Right renal pelvis (tissue), 4 donors: ENCODE measurements at places on chromosomes 2 and 18. TPM values are rescaled to one million over a fixed set of nuclear protein-coding genes. Genes with fewer than 3 reads are reported as not detected.

DNA sequence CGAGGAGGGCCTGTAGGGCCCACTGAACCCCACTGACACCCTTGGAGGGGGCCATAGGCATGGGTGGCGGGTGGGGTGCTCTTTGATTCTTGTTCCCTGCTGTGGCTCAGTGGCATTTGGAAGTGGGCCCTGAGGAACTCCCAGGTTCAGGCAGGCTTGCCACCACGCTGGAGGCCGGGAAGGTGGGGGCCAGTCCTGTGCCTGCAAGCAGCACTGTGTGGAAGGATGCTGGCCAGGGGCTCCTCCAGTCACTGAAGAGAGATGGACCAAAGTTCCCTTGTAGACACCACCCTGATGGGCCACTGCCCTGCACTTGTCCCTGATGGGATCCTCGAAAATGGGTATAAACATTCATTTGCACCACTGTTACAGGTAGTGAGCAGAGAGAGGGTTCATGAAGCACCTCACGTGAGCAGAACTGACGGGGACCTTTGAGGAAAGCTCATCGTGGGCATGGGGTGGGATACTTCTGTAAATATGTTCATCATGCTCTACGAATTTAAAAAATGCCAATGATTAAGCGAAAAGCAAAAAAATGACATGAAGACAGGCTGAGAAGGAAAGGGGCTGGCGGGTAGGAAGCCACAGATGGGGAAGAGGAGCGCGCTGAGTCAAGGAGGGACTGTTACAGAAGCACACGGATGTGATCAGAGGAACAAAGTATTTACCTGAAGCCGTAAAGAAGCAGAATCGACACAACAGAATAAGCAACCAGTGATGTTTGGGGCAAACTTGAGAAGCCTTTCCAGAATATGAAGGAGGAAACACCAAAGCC, 45.2 kb upstream of the ASB1 start:
- DNase-seq: no peak

DNA sequence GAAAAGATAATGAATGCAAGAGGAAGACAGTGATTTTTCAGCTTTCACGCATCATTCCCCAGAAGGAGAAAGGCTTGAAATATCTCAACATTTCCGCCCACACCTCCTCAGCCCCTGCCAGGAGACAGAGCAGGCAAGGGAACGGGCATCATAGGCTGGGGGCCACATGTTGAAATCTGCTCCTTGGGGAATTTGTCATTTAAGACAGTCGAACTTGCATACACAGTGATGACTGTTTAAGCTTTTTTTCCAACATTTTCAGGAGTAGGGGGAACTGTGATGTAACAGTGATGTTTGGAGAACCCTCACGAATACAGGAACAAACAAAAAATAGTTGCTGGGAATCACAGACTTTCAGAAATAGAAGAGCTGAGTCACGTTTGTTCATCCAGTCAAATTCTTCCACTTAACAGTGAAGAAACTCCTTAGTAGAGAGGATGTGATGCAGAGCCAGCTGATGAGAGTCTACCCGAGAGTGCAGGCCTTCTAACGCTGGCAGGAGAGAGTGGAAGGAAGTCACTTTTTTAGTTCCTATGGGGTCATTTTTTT, 266.8 kb downstream of the ALPK2 start:
- no peak for DNase-seq

- DNase-seq: no peak
Observed at GRCh38 chr2:3627500-3628100, 30.4 kb upstream of the ALLC start.

- no peak for DNase-seq
Observed at GRCh38 chr2:122706757-122707223, 951.3 kb downstream of the TSN start.

GRCh38 chr2:30936977-30937376, 129.7 kb upstream of the CAPN13 start:
- no peak for DNase-seq

DNA sequence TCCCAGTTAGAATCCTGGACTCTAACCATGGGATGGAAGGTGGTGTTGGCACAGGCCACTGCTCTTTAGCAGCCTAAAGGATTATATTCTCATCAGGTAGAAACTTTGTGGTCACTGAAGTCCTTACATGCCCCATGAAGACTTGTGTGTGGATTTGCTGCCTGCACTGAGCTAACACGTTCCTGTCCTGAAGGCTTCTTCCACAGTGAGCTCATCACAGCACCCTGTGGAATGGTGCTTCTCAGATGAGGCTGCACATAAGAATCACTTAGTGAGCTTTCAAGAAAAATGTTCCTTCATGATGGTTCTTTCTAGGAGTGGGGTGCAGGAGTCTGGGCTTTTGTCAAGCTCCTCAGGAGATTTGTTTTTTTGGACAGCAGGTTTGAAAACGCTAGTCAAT, 26.8 kb downstream of the STAMBP start:
- DNase-seq: no peak

GRCh38 chr2:55419233-55419678, 400 bp downstream of the CCDC88A start:
- no peak for DNase-seq

DNA sequence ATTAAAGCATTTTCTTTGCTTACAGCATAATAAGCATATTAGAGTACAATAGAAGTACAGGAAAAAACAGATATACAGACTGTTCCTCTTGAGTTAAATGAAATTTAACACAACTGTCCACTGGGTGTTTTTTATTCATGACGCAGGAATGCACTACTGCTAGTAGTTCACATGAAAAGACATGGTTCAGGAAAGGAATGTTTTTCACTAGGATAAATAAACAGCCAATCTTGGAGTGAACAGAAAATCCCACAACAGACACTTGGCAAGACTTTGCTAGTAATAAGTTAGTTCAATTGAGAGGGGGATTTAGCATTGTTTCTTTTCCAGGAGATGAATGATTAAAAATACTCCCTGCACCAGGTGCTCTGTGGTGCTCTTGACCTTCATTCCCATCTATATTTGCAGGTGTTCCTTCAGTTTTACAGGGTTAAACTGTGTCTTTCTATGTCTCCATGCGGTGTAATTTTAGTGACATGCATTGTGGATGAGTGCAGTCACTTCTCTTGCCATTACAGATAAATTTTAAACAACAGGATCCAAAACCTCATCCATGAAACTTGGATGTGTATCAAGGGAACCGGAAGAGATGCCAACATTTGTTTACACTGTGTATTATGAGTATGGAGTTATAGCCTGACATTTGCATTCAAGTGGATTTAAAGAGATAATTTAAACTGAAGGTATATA, 796.6 kb downstream of the DSC3 start:
- DNase-seq: no peak

DNA sequence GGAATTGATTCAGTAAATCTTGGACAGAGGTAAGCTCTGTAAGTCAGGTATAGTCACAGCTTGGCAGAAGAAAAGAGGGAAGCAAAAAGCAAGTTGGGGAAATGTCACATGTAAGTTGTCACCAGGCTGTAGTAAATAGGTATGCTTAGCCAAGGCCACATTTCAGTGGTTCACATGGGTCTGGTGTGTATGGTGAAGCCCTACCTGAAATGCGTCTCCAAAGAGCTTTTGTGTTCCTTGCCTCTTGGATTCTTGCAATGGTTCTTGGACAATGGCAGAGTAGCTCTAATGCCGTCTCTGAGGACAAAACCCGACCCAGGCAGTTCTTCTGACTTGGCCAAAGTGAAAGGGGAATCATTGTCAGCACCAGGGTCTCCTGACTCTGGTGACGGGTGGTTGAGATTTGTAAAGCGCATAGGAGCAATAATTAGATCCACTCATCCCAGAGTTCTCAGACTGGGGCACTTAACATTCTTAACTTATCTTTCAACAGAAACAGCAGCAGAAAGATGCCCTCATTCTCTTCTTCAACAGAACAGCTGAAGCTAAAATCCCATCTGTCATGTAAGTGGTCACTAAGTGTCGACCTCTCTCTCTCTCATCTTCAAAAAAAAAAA, 34.4 kb upstream of the RPL37A start:
- DNase-seq: no peak

- no peak for DNase-seq
Observed at GRCh38 chr2:213757525-213757924, 473.3 kb downstream of the SPAG16 start.

DNA sequence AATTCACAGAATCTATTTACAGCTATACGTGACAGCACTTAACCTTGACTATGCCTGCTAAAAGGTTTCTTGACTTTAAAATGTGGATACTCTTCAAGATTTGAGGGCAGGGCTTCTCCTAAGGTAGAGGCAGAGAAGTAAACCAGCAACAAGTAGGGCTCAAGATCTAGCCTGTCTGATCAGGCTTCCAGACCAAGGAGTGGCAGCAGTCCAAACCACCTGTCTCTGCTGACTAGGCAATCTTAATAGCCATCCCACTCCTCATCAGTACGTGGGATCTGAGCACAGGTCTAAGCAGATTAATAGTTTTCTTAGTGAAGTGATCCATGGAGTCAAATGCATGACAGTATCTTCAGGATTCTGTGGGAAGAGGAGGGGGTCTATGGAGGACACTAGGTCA, 100.4 kb downstream of the GPD2 start:
- DNase-seq: no peak

GRCh38 chr2:136980303-136980702, 215.0 kb downstream of the THSD7B start:
- DNase-seq: no peak

- no peak for DNase-seq
Observed at GRCh38 chr2:241794250-241794823, 14.7 kb upstream of the NEU4 start.

GRCh38 chr2:222303045-222303827, 4.4 kb upstream of the PAX3 start:
- no peak for DNase-seq

GRCh38 chr2:191086706-191087105, 64.1 kb downstream of the STAT4 start:
- no peak for DNase-seq

GRCh38 chr2:44071454-44072046, 75.8 kb upstream of the LRPPRC start:
- DNase-seq: no peak

Gene CYP1B1
- polyA plus RNA-seq: 97.9 TPM

Gene THSD7B
- polyA plus RNA-seq: 5.5 TPM

Gene KANSL1L
- polyA plus RNA-seq: 43.7 TPM

Gene FOXI3
- 0.08 TPM for polyA plus RNA-seq

Gene TRIM43
- polyA plus RNA-seq: 0.70 TPM
